Fibroblast of upper back skin (primary cell): ENCODE measurements at places on chromosomes 16 and 17.

DNA sequence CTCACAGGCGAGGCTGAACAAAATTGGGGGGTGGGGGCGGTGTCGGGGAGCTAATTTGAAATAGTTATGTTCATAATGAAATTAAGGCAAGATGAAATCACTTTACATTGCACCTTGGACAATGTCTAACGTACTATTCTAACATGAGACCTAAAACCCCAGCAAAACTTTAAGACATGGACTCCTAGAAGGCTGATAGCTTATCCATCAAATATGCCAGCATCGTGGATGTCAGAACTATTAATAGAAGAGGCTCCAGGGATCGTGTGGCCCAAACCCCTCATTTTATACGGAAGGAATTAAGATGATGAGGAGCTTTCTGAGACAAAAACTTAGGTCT, 279.6 kb downstream of the SOX9 start:
- DNase-seq = no peak

- peak; percentile 40 for DNase-seq
These were observed 306.3 kb downstream of the CNTNAP4 start for GRCh38 chr16:76583466-76583865.

- no peak for DNase-seq
These were observed 27.3 kb downstream of the NUBP1 start for GRCh38 chr16:10770907-10771306.

GRCh38 chr16:65984296-65984695, 382.2 kb upstream of the CDH5 start:
- no peak for DNase-seq

DNA sequence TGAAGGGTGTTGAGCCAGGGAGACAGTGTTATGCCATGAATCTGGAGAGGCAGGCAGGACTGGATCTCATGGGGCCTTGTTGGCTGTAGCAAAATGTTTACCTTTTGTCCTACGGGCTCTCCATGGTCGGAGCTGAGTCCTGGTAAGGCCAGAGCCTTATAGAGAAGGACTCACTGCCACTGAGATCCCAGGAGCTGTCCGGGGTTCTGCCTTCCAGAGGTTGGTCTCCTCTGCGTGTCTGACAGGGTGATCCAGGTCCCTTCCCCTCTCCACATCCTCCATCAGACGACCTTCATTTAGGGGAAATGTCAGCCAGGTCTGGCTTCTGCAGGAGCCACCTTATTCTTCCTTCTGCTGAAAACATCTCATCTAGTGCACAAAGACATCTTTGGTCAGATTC, 285.2 kb upstream of the N4BP1 start:
- no peak for DNase-seq

DNA sequence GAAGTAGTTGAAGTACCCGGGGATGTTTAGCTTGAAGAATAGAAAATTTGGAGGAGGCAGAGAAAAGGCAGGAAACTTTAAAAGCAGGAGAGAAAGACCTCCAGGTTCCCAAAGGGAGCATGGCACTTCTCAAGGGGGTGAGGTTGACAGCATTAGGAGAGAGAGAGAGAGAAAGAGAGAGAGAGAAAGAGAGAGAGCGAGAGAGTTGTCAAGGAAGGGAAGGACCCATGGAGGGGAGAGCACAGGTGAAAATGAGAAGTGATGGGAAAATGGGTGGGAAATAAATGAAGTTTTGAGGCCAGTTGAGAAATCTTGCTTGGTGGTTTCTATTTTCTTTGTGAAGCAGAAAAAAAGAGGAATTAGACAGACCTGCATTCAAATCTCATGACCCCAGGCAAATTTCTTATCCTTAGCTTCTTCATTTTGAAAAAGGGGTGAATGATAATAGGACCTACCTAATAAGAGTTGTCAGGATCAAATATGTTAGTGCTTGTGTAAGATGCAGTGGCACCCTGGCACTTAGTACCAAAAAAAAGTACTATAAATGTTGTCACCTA, 24.0 kb downstream of the PRKCB start:
- DNase-seq = no peak

- no peak for DNase-seq
These were observed 104.9 kb downstream of the RMI2 start for GRCh38 chr16:11450136-11450535.

DNA sequence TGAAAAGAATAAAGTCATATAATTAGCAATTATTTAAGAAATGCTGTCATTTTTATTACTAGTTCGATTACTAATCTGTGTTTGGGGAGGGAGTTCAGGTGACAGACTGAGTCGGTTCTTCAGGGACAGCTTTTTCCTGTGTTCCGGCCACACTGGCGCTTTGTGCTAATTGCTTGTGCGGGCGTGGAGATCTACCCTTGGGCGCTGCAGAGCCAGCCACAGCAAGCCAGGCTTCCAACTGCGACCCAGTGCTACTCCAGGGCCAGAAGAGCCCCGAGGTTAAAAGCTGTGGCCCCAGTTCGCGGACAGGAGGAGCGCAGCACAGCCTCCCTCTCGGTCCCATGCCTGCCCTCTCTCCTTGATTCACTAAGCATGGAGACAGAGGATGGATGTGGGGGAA, 6.5 kb upstream of the OR2C1 start:
- DNase-seq = no peak

DNA sequence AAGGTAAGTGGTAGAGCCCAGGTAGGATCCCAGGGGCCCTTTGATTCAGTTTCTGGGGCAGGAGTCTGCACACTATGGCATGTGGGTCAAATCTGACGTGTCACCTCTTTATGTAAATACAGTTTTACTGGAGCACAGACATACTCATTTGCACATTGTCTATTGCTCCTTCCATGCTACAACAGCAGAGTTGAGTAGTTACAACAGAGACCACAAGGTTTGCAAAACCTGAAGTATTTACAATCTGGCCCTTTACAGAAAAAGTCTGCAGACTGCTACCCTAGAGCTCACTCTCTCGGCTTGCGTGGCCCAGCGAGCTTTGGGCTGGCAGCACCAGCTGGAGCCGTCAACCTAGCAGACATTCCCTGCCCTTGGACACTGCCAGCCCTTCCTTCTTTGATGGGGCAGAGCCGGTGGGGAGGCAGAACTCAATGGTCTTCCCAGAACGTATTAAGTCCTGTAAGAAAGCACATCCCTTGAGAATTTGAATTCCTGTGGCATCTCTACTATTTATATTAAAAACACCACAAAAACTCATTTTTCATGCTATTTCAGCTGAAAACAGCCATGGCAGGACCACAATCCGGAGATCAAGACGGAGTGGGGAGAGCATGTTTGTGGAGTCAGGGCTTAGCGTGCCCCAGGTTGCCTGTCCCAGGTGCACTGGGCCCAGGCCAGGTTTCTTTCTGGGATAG, 133.1 kb upstream of the NUDT7 start:
- peak; percentile 68 for DNase-seq

GRCh38 chr17:7767405-7768021, 50.0 kb downstream of the DNAH2 start:
- no peak for DNase-seq

- peak; percentile 47 for DNase-seq
These were observed 178.3 kb downstream of the MRTFB start for GRCh38 chr16:14249291-14250032.

GRCh38 chr17:32546031-32546444, 59.2 kb downstream of the CDK5R1 start:
- peak; percentile 17 for DNase-seq

DNA sequence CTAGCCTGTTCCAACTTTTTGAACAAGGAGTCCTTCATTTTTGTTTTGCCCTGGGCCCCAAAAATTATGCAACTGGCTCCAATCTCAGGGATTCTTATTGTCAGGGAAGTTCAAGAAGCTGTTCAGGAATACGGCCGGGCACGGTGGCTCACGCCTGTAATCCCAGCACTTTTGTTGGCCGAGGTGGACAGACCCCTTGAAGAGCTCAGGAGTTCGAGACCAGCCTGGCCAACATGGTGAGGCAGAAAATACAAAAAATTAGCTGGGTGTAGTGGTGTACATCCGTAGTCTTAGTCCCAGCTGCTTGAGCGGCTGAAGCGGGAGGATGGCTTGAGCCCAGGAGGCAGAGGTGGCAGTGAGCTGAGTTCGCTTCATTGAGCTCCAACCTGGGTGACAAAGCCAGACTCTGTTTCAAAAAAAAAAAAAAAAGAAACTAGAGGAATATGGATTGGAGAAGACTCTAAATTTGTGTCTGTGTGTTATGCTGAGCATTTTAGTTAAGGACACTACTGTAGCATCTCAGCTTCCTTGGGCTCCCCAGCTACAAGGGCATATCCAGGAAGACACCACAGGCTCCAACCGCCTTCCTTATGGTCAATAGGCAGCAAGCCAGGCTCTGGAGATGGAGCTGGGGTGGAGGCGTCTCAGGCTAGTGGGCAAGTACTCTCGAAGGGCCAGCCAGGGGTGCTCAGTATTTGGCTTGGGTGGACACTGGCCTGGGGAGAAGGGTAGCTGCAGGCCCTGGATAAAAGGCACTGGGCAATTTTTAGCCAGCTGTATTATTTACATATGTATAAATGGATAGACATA, 56.8 kb upstream of the CREBBP start:
- DNase-seq = no peak

DNA sequence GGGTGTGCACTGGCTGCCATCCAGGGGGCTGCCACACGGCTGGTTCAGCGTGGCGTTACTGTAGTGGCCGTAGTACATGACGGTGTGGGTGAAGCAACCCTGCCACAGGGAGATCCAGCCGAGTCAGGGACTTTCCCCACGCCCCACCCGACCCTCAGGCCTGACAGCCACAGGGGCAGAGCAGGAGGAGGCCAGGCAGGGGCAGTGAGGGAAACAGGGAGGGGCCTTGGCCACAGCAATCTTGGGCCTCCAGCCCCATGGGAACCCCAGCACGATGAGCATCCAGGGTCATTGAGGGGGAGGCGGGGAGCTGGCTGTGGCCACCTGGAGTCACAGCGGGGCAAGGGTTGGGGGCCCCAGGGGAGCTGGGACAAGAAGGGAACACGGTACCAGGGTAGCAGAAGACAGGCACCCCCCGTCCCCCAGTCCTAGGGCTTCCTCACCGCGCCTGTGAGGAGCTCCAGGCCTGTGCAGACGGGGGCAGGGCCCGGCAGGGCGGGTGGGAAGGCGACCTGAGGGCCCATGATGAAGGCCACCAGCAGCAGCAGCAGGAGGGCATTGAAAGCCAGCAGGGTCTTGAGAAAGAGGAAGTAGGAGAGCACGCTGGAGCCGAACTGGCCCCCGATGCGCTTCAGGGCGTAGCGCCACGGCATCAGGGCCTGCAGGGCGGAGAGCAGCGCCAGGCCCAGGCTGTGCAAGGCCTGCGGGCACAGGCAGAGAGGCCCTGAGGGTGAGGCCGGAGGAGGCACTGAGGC, 4.3 kb downstream of the TMC6 start:
- no peak for DNase-seq

- no peak for DNase-seq
These were observed 619 bp downstream of the CACNB1 start for GRCh38 chr17:39196808-39197291.

DNA sequence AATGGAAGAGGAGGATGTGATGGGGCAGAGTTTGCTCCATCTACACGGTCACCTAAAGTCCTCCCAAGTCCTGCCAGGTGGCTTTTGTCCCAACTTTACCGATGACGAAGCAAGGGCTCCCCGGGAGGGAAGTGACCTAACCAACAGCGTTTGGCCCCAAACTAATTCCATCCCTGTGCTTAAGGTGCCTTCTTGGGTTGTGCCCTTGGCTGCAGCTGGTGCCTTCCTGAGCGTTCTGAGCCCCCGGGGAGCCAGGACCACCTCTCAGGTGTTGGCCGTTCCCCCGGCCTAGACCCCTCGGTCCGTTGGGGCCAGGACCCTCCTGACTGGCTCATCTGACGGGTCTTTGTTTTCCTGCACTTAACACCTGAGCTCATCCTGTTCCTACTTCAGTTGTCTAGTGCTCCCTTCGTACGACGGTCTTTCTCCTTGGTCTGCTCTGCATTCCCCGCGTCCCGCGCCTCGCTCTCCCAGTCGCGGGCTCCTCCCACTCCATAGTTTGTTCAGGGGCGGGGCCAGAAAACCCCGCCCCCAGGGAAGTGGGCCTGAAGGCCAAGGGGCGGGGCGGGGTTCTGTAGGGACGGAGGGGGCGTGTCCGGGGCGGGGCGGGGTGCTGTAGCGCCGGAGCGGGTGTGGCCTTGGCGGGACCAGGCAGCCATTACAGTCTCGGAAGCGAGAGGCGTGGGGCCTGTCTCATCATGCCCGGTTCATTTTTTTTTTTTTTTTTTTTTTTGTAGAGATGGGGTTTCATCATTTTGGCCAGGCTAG, 822 bp upstream of the ZSCAN10 start:
- DNase-seq = peak; percentile 88

DNA sequence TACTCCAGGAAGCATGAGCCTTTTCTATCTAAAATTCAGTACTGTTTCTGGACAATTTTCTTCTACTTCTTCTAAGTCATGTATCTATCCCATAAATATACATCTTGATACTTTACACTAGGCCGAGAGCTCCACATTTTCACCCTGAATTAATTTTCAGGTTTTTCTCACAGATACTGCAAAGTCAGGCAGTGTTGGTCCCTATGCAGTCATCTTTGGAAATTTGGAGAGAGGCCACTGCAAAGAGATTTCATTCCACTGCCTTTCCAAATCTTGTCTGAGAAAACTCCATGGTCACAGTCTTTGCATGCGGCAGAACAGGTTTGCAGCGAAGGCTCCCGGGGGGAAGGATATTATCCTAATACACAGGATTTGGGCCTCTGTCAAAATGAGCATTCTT, 28.2 kb downstream of the DUSP14 start:
- no peak for DNase-seq

DNA sequence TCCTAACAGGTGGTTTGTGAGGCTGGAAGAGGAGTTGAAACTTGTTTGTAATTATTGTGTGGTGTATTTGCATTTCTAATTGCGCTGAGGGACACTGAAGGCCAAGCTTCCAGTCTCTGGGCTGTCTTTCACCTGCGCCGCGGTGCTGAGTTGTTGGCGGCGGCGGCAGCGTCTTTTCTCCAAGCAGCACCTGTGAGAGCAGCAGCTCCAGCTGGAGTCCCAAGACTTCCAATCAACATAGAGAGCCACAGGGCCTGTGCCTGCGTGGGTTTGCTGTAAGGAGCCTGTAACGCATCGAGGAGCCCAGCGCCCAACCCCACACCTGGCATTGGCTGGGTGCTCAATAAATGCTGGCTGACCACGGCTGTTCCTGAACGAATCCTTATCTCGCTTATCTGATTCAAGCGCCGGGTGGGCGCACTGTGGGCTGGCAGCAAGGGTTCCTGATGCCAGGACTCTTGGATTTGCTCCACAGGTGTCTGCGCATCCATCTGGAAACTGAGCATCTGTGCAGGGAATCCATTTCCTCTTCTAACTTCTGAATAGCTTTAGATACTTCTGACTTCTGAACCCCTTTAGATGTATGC, 138.1 kb downstream of the ASIC2 start:
- no peak for DNase-seq

- DNase-seq = no peak
These were observed 16.7 kb upstream of the IRF8 start for GRCh38 chr16:85882181-85882810.

DNA sequence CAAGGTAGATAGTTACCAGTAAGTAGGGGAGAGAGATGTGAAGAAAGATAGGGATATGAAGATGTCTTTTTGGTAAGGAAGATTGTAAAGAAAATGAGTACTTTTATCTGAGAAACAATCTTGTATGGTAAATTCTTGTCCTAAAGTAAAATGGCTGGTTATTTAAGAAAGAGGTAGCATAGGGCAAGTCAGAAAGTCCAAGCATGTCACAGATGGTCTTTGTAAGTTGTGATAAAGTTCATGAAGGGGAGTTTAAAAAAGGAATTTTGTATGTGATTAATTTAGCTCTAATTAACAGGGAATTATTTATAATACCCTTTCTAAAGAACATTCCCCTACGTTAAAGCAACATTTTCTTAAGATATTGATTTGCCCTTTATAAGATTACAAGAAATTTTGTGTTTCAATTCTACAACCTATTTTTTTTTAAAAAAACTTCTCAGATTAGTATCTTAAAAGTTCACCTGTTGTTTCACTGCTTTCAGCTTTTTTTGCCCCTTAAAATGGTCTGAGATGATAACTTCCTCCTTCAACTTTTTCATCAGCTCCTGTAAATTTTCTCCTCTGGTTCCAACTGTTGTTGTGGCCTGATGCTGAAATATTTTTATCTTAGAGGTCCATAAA, 16.2 kb upstream of the CPHXL start:
- no peak for DNase-seq
